ENCODE measurements at places on chromosomes 7 and 10.

- no peak for DNase-seq
Measured at GRCh38 chr7:22980422-22980821, 33.5 kb downstream of the HYCC1 start.

- no peak for DNase-seq
Measured at GRCh38 chr10:122427280-122427679, 27.2 kb upstream of the ARMS2 start.

DNA sequence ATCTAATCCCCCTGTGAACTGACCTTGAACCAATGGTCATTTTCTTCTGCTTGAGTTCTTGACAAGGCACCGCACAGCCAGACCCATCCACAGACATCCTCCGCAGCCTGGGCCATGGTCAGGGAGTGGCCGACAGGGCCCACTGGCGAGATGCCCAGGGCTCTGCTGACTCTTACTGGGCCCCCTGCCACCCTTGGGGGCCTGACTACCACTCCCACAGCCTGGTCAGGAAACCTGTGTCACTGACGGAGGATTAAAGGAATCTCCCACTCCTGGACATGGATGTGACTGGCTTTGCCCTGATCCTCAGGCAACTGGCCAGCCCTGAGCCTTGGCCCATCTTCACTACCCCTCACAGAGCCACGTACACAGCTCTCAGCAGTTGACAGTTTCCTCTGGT is 50.4 kb upstream of the ENO4 start:
- no peak for DNase-seq

GRCh38 chr10:48541144-48541795 is 63.6 kb downstream of the ARHGAP22 start:
- DNase-seq = no peak
